GM12891 (cell line): ENCODE measurements at places on chromosomes 1 and 21.

DNA sequence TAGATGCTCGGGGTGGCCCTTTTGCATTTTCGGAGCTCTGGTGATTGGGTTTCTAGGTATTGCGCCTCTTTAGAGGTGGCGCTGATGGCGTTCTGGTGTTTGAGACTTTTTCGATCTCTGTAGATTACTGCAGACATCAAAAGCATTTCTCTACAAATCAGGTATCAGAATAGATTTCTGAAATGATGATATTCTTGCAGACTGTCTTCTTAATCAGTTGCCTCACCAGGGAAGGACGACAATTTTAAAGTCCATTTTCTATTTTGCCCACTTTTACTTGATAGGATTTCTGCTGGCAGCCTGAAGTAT is 65.2 kb upstream of the VAMP3 start:
- no peak for DNase-seq

GRCh38 chr1:12010746-12011570 is 8.3 kb upstream of the MIIP start:
- no peak for DNase-seq

GRCh38 chr21:35244514-35244913 is 195.4 kb upstream of the RUNX1 start:
- no peak for DNase-seq

DNA sequence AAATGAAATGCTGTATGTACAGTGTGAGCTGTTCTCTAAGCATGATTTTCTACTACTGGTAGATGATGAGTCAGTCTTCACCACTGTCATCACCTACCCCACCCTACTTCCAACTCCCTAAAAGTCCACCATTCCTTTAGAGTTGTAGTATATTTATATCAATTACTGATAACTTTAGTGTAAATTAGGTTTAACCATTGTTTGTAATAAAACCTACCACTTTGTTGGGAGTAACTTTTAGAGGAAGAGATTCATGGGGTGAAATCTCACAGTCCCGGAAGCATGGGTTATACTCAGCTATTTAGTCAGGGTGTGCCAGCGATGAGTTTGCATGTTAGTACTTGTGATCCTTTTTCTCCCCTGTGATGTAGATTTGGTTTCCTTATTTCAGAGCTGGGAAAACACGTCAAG is 17.1 kb downstream of the MORC3 start:
- DNase-seq, result no peak

- DNase-seq, result peak; percentile 20
These were observed 86.8 kb downstream of the LRRC8C start for GRCh38 chr1:89719502-89720306.

GRCh38 chr1:999725-1000356 is at the start of gene HES4:
Gene HES4 (minus strand): TSS chr1:1000097. CDS start chr1:999973, 124 bp downstream.
- DNase-seq, result no peak

DNA sequence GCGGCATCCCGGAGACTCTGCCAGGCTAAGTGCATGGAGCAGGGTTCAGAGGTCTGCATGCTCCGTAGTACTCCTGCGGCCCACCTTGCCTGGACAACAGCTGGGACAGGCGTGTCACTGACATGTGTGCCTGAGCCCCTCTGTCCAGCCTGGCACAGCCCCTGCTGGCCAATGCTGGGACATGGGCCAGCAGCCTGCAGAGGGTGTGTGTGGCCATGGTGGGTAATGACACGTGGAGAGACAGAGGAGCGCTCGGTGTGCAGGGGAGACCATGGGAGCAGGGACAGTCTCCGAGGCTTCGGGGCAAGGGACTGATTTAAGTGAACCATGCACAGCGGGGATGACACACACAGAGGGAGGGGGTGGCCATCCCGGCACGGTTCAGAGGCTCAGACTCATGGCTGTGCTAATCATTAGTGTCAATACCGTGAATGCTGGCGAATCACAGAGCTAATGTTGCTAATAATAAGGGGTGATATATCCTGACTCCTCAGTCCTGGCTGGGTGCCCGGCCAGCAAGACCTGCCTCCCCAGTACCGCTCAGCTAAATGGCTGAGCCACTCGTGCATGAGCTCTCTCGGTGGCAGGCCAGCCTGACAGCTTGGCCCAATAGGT is 41.5 kb downstream of the IGSF21 start:
- no peak for DNase-seq

DNA sequence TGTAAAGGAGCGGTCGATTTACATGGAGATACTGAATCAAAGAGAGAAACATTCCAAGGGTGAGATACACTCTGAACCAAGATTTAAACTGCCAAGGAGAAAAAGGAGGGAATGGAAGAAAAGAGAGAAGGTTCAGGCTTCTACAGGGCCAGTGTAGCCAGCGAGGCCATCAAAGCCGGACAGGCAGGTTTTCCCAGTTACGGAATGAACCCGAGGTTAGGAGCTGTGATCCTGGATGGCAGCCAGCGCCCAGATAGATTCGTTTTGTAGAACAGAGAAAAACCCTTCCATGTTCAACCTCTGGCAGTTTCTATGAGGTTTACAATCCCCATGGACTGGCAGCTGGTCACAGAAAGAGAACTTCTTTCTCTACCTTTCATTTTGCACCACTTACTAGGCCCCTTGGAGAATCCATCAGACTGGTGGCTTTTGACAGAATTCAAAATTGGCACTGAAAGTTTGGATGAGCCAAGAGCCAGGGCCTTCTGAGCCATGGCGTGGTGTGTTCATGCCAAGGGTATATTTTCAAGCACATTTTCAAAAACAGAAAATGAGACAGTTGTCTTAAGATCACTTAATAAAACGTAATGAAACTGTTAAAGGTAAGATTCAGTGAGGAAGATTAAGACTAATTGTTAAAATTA is 171.5 kb downstream of the RUNX1 start:
- DNase-seq, result no peak

- DNase-seq, result no peak
These were observed 311.1 kb downstream of the AJAP1 start for GRCh38 chr1:4965346-4966075.

DNA sequence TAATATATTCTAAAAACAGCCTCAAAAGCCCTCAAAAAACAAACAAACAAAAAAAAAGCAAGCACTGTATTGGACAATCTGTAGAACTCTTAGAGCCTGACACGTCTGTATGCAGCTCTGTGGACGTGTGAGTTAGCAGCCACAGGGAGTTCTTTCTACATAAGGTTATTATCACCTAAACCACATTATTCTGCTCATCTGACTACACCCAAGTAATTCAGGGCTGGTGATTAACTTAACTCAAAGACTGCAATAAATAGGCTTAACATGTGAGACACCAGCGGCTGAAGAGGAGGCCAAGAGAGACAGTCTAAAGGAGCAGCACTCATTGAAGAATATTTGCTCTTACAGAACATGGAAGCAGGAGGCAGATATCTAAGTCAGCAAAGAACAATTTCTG is 316.0 kb downstream of the VAV3 start:
- DNase-seq, result no peak

DNA sequence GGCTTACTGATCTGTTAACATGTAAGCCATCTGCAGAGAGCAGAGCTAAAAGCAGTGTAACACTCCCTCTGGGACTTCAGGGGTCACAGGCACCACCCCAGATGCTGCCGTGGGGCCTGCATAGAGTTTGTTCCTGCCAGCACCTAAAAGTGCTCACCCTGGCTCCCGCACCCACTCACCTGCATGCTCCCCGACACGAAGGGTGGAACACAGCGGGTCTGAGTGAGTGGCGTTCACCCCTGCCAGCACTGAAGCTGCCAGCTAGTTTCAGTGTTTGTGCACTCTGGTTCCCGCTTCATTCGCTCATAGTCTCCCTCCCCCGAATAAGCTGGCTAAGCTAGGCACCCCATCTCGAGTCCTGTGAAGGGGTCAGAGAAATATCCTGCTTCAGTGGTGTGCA is 1681.0 kb downstream of the NCAM2 start:
- no peak for DNase-seq

- no peak for DNase-seq
These were observed 21.7 kb downstream of the APP start for GRCh38 chr21:26148840-26149354.

DNA sequence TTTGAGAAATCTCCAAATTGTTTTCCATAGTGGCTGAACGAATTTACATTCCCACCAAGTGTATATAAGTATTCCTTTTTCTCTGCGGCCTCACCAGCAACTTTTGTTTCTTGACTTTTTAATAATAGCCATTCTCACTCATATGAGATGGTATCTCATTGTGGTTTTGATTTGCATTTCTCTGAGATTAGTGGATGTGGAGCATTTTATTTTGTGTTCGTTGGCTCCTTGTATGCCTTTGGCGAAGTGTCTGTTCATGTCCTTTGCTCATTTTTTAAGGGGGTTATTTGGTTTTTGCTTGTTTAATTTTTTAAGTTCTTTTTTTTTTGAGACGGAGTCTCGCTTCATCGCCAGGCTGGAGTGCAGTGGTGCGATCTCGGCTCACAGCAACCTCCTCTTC is 45.1 kb upstream of the MPC2 start:
- DNase-seq, result no peak

GRCh38 chr1:219385787-219386427 is 212.2 kb downstream of the LYPLAL1 start:
- peak; percentile 18 for DNase-seq

- no peak for DNase-seq
These were observed 278.0 kb upstream of the KAZN start for GRCh38 chr1:14320518-14320917.

- DNase-seq, result no peak
These were observed 20.8 kb upstream of the EPB41 start for GRCh38 chr1:28893403-28894102.

DNA sequence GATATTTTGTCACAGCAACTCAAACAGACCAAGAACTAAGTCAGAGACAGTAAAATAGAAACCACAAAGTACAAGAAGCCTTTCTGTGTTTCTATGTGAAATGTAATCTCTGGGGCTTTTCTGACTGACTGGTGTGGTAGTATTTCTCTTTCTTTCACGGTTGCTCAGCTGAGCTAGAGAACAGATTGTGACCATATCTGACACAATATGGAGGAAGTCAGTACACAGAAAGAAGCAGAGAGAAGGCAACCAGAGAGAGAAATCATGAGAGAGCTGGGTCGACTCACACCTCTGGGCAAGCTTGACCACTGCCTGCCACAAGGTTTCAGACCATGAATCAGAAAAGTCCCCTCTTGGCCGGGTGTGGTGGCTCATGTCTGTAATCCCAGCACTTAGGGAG is 208.9 kb upstream of the GREM2 start:
- no peak for DNase-seq

DNA sequence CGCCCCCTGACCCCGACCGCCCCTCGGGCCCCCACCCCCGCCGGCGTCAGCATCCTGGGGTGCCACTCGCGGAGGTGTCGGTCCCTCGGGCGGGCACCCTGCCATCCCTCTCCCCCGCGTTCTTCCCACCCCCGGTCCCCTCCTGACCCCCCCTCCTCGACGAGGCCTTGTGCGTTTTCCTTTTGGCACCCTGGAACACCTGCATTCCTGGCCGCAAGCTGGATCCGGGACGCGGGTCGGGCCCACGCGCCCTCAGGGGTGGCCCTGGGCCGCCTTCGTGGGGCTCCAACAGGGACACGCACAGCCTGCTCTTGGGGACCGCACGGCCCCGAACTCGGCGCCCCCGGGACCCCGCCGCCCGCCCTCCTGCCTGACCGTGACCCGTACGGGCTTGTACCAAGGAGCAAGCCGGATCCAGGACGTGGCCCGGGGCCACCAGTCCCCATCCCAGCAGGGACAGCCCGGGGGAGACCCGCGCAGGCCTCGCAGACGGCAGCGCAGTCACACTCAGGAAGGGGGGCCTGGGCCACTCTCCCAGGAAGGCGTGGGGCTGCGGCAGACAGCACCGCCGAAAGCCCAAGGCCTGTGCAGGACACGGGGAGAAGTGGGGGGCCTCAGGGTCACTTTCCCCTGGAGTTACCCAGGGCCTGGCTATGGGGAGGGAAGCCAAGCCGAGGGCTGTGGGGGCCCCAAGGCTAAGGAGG is 579 bp upstream of the SLC19A1 start:
- DNase-seq, result no peak

DNA sequence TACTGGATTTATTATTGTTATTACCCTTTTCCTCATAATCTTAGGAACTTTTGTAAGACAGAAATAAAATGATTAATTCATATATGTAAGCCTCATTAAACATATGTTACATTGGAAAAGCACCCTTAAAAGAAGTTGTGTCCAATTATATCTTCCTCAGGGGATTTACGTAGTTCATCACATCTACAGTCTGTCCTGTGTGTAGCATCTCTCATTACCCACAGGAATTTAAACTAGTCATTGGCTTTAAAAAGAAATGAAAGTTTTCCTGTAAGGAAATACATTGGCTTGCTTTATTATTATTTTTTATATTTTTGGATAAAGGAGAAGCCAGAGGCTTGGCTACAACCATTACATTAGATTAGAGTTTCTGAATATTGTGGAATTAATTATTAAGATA is 56.1 kb downstream of the SWT1 start:
- no peak for DNase-seq

DNA sequence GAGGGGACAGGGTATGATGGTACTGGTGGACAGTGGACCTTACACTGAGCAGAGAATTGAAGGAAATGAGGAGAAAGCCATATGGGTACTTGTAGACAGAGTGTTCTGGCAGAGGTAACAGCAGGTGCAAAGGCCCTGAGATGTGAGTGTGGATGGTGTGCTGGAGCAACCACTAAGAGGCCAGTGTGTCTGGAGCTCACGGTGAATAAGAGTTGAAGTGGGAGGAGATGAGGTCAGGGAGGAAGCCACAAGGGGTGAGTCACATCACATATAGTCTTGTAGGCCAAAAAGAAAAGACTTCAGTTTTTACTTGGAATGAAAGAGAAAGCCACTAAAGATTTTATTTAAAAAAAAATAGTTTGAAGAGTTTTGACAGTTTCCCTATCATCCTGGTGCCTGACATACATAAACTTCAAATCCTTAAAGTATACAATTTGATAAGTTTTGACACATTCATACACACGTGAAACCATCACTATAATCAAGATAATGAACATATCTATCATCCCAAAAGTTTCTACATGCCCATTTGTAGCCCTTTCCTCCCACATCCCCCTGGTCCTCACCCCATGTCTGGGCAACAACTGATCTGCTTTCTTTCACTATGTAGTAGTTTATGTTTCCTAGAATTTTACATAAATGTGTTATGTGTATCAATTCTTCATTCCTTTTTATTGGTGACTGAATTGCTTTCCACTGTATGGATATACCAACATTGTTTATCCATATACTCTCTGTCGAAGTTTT is 148.4 kb downstream of the GPATCH2 start:
- peak; percentile 5 for DNase-seq

DNA sequence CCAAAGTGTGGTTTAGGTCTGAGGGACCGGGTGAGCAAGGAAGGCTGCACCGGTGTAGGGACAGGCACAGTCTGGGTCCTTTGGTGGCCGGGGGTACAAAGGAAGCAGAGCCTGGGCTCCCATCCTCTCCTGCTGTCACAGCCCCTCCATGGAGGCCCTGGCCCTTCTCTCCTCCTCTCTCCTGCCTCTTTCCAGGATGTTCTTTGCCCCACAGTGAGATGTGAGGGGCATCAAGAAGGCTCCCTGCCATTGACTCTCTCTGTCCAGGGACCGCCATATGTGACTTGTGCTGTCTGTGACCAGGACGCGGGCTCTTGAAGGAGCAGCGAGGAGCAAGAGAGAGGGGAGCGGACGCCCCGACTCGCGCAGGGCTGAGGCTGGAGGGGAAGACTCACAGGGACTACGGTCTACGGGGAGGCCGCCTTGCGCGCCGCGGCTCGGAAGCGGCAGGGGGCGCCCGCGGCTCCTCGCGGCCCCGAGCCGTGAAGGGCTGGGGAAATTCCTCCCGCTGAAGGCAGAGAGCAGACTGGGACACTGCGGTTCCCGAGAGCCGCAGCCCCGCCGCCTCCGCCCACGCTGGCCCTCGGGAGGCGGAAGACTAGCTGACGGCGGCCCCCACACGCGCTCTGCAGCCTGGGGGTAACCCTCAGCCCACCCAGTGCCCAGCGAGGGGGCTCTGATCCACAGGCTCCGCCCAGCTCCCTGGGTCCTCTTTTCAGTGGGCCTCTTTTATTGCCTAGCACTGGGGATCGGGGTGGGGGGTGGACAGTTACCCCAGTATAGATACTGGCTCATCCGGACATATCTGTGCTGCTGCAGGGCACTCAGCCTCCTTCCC is 40.8 kb downstream of the MAB21L3 start:
- DNase-seq, result peak; percentile 86
